ENCODE measurements at places on chromosomes 2 and 18. TPM values are rescaled to one million over a fixed set of nuclear protein-coding genes. Genes with fewer than 3 reads are reported as not detected.

The NTSR2 gene
- not detected for total RNA-seq

The CD8B2 gene
- 7.0 TPM for total RNA-seq

The REG1B gene
- not detected for total RNA-seq

The MAL gene
- 54.6 TPM for total RNA-seq

GRCh38 chr2:100879296-100879695, 59.4 kb downstream of the NPAS2 start:
- peaks cover 6% of the 10 kb centered on the region for H3K4me1 ChIP-seq
- H3K27me3 ChIP-seq: no peaks in the 10 kb centered on the region
- H3K27ac ChIP-seq: no peak overlapping the region
- H3K4me3 ChIP-seq: no peak overlapping the region
- no peak for DNase-seq
- no peaks in the 10 kb centered on the region for H3K36me3 ChIP-seq

- H3K27me3 ChIP-seq: no peaks in the 10 kb centered on the region
- H3K27ac ChIP-seq: no peak overlapping the region
- no peaks in the 10 kb centered on the region for H3K36me3 ChIP-seq
- H3K4me1 ChIP-seq: no peaks in the 10 kb centered on the region
- no peak for DNase-seq
- H3K4me3 ChIP-seq: no peak overlapping the region
Observed at GRCh38 chr2:238350150-238350897, 30.0 kb downstream of the TRAF3IP1 start.

- no peak for DNase-seq
- H3K27ac ChIP-seq: no peak overlapping the region
- peaks cover 4% of the 10 kb centered on the region for H3K27me3 ChIP-seq
- no peaks in the 10 kb centered on the region for H3K36me3 ChIP-seq
- H3K4me3 ChIP-seq: no peak overlapping the region
Observed at GRCh38 chr2:8980096-8980495, 23.4 kb downstream of the MBOAT2 start.

DNA sequence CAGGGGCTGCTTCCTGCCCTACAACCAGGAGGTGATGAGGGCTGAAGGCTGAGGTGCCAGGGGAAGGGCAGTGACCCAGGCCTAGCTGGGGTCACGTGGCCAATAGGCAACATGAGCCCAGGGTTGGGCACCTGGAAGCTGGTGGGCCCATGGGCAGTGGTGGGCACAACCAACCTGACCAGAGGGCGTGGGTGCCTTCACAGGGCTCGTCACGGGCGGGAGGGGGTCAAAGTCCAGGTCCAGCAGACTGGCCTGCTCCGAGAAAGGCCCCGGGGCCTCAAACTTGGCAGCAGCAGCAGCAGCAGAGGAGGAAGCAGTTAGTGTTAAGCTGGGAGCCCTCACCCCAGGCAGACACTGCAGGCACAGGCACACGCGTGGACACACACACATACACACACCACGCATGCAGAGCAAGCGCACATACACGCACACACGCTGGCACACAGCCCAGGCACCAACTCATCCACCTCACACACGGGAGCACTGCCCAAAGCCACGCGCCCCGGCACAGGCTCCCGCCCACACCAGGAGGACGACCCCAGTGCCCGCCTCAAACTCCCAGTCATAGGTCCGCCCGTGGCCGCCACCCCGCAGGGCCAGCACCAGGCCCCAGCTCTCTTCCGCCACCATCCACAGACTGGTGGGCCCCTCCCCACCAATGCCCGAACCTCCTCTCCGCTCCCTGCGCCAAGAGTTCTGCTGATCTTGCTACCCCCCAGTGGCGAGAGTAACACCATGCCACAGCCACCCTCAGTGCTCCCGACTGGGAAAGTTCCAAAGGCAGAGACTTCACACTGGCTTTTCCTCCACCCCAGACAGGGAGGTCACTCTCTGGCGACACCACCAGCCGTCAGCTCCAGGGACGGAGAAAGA, 53.0 kb downstream of the BIN1 start:
- H3K36me3 ChIP-seq: peaks cover 6% of the 10 kb centered on the region
- H3K4me1 ChIP-seq: peaks cover 2% of the 10 kb centered on the region
- no peak overlapping the region for H3K4me3 ChIP-seq
- no peak overlapping the region for H3K27ac ChIP-seq

- no peaks in the 10 kb centered on the region for H3K36me3 ChIP-seq
- H3K27ac ChIP-seq: no peak overlapping the region
- no peak for DNase-seq
Observed at GRCh38 chr2:132477962-132478361, 61.4 kb downstream of the GPR39 start.

- H3K27me3 ChIP-seq: peaks cover 29% of the 10 kb centered on the region
- no peak for DNase-seq
- H3K4me3 ChIP-seq: no peak overlapping the region
- no peaks in the 10 kb centered on the region for H3K36me3 ChIP-seq
Observed at GRCh38 chr18:80181642-80182461, 65.5 kb downstream of the PARD6G start.

DNA sequence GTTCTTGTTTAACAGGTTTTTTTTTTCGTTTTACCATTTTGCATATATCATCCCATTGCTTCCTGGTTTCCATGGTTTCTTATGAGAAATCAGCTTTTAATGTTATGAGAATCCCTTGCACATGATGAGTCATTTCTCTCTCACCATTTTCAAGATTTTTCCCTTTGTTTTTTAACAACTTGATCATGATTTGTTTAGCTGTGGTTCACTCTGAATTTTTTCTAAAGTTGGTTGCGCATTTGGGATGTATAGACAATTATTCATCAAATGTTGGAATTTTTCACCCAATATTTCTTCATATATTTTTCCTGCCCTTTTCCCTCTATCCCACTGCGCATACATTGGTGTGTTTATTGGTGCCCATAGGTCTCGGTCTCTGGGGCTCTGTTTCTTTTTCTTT, 42.4 kb upstream of the BIN1 start:
- no peak for DNase-seq
- H3K4me1 ChIP-seq: no peaks in the 10 kb centered on the region
- H3K4me3 ChIP-seq: no peak overlapping the region
- H3K27me3 ChIP-seq: peaks cover 4% of the 10 kb centered on the region

DNA sequence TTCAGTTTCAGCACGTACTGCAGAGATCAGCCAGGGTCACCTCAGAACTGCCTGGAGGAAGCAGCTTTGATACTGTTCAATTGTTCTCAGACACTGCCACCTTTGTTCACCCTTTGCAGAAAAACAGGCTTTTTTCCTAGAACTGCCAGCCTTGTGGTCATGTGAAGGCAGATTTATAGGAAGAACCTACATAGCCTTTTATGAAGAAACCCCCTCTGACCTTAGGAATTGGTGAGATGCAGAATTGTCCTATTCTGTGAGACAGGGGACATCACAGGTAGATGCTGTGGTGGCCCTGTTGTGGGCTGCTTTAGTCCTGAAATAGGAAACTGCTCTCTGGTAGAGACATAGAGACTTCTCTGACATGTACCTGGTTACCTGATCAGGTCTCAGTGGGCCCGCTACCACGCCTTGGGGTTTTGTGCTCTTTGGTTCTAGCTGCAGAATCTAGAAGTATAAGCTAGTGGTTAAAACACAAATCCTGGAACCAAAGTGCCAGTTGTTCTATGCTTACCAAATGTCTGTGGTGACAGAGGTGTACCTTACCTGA, 206.6 kb downstream of the AGPS start:
- peaks cover 20% of the 10 kb centered on the region for H3K4me1 ChIP-seq
- H3K27me3 ChIP-seq: peaks cover 11% of the 10 kb centered on the region
- no peak for DNase-seq
- no peak overlapping the region for H3K27ac ChIP-seq
- H3K36me3 ChIP-seq: no peaks in the 10 kb centered on the region

GRCh38 chr18:36187826-36188721, 777 bp downstream of the MOCOS start:
- DNase-seq: no peak
- H3K36me3 ChIP-seq: no peaks in the 10 kb centered on the region
- no peak overlapping the region for H3K27ac ChIP-seq

DNA sequence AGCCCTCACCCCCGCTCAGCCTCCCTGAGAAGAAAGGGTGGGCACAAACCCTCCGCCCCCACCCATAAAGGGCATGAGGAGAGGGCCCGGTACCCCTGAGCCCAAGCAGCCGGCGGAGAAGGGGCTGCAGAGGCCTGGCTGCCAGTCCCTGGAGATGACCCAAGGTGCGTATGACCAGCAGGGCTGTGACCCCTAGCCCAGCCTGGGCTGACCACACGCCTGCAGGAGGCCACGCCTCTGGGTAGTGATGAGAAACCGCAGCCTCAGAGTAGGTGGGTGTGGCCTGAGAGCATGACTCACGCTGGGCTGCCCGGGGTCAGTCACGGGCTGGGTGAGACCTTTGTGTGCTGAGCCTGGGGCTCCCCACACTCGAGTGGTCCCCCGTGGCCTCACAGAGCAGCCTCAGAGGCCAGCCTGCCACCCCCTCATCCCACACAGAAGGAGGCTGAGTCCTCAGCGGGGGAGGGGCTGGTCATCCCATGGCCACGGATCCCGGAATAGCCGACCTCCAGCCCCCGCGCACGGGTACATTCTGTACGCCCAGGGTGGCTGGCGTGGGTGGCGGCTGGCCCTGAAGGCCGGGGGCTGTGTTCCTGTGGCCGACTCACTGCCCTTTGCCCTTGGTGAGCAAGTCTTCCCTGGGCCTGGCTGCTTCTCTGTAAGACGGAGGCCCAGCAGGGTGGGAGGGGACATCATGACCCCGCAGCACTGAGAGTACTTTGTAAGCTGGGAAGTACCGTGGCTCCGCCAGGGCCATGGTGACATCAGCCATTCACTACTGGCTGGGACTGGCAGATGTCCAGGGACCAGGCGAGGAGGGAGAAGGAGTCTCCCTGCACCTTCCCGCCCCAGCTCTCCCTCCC, 110.8 kb upstream of the OTOS start:
- H3K4me3 ChIP-seq: no peak overlapping the region
- H3K27ac ChIP-seq: no peak overlapping the region
- no peaks in the 10 kb centered on the region for H3K4me1 ChIP-seq
- no peaks in the 10 kb centered on the region for H3K36me3 ChIP-seq
- no peaks in the 10 kb centered on the region for H3K27me3 ChIP-seq
- DNase-seq: peak; percentile 38

GRCh38 chr2:180829261-180829660, 151.1 kb upstream of the UBE2E3 start:
- H3K27me3 ChIP-seq: no peaks in the 10 kb centered on the region
- H3K27ac ChIP-seq: no peak overlapping the region
- no peak overlapping the region for H3K4me3 ChIP-seq
- H3K4me1 ChIP-seq: no peaks in the 10 kb centered on the region
- no peak for DNase-seq

DNA sequence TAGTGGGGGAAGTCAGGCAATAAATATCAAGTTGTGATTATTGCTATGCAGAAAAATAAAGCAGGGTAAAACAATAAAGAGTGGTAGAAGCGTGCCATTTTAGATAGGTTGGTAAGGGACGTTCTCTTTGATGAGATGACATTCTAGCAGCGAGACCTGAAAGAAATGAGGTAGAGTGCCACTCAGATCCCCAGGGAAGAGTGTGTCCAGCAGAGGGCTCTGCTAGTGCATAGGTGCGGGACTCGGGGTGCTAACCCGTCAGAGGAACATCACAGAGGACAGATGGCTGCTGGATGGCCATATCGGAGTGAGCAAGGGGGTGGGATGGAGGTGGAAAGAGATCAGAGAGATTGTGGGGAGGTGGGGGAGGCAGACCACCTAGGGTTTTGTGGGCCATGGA, 16.3 kb upstream of the GTF2A1L start:
- H3K27ac ChIP-seq: no peak overlapping the region
- DNase-seq: no peak
- no peak overlapping the region for H3K4me3 ChIP-seq
- no peaks in the 10 kb centered on the region for H3K36me3 ChIP-seq
- no peaks in the 10 kb centered on the region for H3K4me1 ChIP-seq
- no peaks in the 10 kb centered on the region for H3K27me3 ChIP-seq

GRCh38 chr18:42052122-42052708, 97.2 kb downstream of the PIK3C3 start:
- H3K27ac ChIP-seq: no peak overlapping the region
- H3K4me1 ChIP-seq: peaks cover 15% of the 10 kb centered on the region
- no peak for DNase-seq
- peaks cover 16% of the 10 kb centered on the region for H3K36me3 ChIP-seq

DNA sequence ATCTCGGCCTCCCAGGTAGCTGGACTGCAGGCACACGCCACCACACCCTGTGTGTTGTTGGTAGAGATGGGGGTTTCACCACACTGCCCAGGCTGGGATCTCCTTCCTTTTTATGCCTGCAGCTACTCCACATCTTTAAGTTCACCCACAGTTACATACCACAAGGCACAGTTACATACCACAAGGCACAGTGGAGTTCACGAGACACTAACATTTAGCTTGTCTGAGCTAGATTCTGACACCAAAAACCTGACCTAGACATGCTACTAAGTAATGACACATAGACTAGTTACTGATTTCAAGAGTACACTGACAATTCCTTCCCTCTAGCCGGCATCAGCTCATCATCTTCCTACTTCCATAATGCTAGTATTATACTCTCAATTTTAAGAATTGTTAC, 4.3 kb downstream of the POLR2D start:
- H3K4me1 ChIP-seq: peaks cover 50% of the 10 kb centered on the region
- peak; percentile 47 for DNase-seq
- peak overlapping the region; percentile 41 for H3K27ac ChIP-seq
- H3K27me3 ChIP-seq: no peaks in the 10 kb centered on the region
- H3K36me3 ChIP-seq: peaks cover 49% of the 10 kb centered on the region

GRCh38 chr18:46459789-46460455, 197.1 kb downstream of the LOXHD1 start:
- H3K4me3 ChIP-seq: no peak overlapping the region
- H3K27me3 ChIP-seq: peaks cover 4% of the 10 kb centered on the region
- no peaks in the 10 kb centered on the region for H3K4me1 ChIP-seq

Measured in activated CD8-positive, alpha-beta memory T cell treated with anti-CD3 and anti-CD28 coated beads, Interleukin-2, amount 10 ng/mL, durations not matched to agents 7 days and 5 days (primary cell).